Activated T-cell treated with anti-CD3 and anti-CD28 coated beads, Interleukin-2, amount 50 U/mL, for 4 hours (primary cell): ENCODE measurements at places on chromosomes 2 and 18. TPM values are rescaled to one million over a fixed set of nuclear protein-coding genes. Genes with fewer than 3 reads are reported as not detected.

The EVX2 gene
- total RNA-seq: not detected

The STPG4 gene
- not detected for total RNA-seq

The RAX gene
- total RNA-seq: not detected

The PNPT1 gene
- 110 TPM for total RNA-seq

The MC4R gene
- total RNA-seq: not detected

The IL1R1 gene
- 21.3 TPM for total RNA-seq

The TUBA4B gene
- not detected for total RNA-seq

The IL37 gene
- not detected for total RNA-seq

The CYS1 gene
- total RNA-seq: not detected

The PLCL1 gene
- total RNA-seq: 1.8 TPM

The HOXD13 gene
- total RNA-seq: not detected

The FEV gene
- total RNA-seq: not detected
